ENCODE measurements at places on chromosomes 1 and 21.

GRCh38 chr1:21926065-21926464 lies 11.0 kb downstream of the HSPG2 start:
- peaks cover 57% of the 10 kb centered on the region for H3K4me1 ChIP-seq
- peak overlapping the region; percentile 74 for H3K27ac ChIP-seq
- H3K36me3 ChIP-seq, result peaks cover 5% of the 10 kb centered on the region
- no peak for DNase-seq
- H3K27me3 ChIP-seq, result no peaks in the 10 kb centered on the region
- no peak overlapping the region for H3K4me3 ChIP-seq

GRCh38 chr1:207017615-207018559 lies 14.7 kb downstream of the C1orf116 start:
- DNase-seq, result no peak
- H3K27me3 ChIP-seq, result peaks cover 4% of the 10 kb centered on the region
- no peaks in the 10 kb centered on the region for H3K4me1 ChIP-seq
- H3K36me3 ChIP-seq, result no peaks in the 10 kb centered on the region
- H3K4me3 ChIP-seq, result no peak overlapping the region

GRCh38 chr21:30227633-30228404 lies 11.9 kb upstream of the CLDN8 start:
- no peak overlapping the region for H3K4me3 ChIP-seq
- H3K27me3 ChIP-seq, result no peaks in the 10 kb centered on the region
- no peaks in the 10 kb centered on the region for H3K4me1 ChIP-seq
- no peak overlapping the region for H3K27ac ChIP-seq
- peak; percentile 5 for DNase-seq

DNA sequence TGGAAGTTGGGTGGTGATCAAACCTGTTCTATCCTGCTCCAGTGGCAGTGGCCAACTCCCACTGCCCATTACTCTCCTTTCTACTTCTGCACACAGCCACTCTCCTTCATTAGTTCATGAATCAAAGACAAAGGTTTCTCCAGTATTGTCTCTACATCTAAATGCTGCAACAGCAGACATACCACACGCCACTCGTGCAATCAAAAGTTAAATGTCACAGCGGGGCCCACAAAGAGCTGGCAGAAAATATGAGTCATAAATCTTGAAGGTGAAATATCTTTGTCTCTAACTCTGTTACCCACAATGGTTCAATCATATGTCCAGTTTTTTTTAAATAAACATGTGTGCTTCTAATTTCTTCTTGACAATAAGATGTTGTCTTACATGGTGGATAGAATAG lies 13.3 kb downstream of the APCS start:
- no peaks in the 10 kb centered on the region for H3K36me3 ChIP-seq
- H3K4me3 ChIP-seq, result no peak overlapping the region
- DNase-seq, result no peak
- H3K27ac ChIP-seq, result no peak overlapping the region

GRCh38 chr1:171434717-171435346 lies 50.5 kb upstream of the PRRC2C start:
- H3K27me3 ChIP-seq, result no peaks in the 10 kb centered on the region
- H3K4me1 ChIP-seq, result peaks cover 3% of the 10 kb centered on the region
- no peak overlapping the region for H3K4me3 ChIP-seq
- H3K36me3 ChIP-seq, result no peaks in the 10 kb centered on the region
- H3K27ac ChIP-seq, result peak overlapping the region; percentile 59
- peak; percentile 84 for DNase-seq
